ENCODE measurements at places on chromosomes 1 and 21. TPM values are rescaled to one million over a fixed set of nuclear protein-coding genes. Genes with fewer than 3 reads are reported as not detected.

Gene SIK1
- total RNA-seq = 54.8 TPM

Gene HSD11B1
- total RNA-seq = not detected

Gene CENPF
- total RNA-seq = 4.8 TPM

DNA sequence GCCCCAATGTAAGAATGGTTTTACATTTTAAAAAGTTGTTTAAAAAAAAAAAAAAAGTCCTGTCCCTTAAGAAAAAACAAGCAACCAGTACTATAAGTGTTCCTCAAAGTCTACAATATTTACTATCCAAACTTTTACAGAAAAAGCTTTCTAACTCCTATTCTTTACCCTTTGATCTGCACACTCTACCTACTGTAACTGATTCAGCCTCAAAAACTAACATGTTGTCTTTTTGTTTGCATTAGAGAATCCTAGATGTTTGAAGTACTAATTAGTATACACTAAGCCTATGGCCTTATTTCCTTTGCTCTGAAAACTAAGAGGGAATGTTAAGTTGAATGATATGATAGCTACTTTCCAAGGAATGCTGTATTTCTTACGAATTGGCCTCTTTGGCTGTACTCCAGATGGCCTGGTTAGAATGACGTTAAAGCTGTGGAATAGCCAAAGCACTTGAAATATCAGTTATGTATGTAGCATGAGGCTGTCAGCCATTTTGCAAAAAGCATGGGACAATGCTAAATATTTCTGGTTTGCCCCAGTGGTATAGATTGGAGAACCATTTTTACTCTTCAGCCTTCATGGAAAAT is 234.8 kb downstream of the GPR52 start:
- H3K27ac ChIP-seq = no peak overlapping the region
- no peaks in the 10 kb centered on the region for H3K4me1 ChIP-seq
- H3K4me3 ChIP-seq = no peak overlapping the region
- no peaks in the 10 kb centered on the region for H3K27me3 ChIP-seq
- no peaks in the 10 kb centered on the region for H3K36me3 ChIP-seq

DNA sequence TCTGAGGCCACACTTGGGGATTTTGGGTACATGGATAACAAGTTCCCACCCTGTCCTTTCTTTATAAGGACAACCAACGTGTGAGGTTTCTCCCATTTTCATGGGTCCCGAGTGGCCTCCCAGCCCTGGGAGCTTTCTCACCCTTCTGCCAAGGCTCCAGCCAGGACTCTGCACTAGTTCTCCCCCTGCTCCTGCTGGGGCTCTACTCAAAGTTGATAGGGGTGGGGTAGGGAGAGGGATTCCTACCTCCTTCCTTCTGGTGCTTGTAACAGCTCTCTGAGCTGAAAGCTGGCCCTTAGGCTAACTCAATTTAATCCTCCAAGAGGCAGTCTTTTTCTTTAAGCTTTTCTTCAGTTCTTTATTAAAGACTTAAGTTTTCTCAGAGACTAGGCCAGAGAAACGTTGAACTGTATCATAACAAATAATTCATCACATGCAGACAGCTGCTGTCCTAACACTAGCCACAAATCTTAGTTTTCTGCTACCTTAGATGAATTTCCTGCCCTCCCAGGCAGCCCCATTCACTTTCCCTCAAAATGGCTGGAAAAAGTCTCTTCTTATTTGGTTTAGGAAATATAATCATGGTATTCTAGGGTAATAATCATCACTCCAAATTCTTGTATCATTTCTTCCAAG is 22.4 kb upstream of the DR1 start:
- no peaks in the 10 kb centered on the region for H3K36me3 ChIP-seq
- DNase-seq = no peak
- peak overlapping the region; percentile 68 for H3K27ac ChIP-seq
- peaks cover 24% of the 10 kb centered on the region for H3K4me1 ChIP-seq
- no peak overlapping the region for H3K4me3 ChIP-seq

DNA sequence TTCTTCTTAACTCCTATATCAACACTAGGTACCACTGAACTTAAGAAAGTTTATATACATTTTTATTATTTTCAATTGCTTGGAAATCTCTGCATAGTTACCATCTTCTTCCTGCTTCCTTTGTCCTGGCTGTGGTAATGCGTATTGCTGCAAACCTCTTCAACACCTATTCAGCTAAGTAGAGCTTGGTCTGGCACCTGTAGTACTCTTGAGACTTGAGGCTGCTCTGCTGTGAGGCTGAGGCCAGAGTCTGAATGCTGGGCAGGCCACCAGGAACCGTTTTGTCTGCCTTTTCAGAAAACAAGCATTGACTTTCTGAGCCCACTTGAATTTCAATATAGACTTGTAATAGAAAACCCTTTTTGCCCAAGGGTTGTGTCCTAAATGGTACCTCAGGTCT is 52.0 kb upstream of the RGS2 start:
- DNase-seq = no peak
- no peaks in the 10 kb centered on the region for H3K27me3 ChIP-seq
- no peak overlapping the region for H3K4me3 ChIP-seq
- H3K4me1 ChIP-seq = no peaks in the 10 kb centered on the region
- H3K36me3 ChIP-seq = no peaks in the 10 kb centered on the region

DNA sequence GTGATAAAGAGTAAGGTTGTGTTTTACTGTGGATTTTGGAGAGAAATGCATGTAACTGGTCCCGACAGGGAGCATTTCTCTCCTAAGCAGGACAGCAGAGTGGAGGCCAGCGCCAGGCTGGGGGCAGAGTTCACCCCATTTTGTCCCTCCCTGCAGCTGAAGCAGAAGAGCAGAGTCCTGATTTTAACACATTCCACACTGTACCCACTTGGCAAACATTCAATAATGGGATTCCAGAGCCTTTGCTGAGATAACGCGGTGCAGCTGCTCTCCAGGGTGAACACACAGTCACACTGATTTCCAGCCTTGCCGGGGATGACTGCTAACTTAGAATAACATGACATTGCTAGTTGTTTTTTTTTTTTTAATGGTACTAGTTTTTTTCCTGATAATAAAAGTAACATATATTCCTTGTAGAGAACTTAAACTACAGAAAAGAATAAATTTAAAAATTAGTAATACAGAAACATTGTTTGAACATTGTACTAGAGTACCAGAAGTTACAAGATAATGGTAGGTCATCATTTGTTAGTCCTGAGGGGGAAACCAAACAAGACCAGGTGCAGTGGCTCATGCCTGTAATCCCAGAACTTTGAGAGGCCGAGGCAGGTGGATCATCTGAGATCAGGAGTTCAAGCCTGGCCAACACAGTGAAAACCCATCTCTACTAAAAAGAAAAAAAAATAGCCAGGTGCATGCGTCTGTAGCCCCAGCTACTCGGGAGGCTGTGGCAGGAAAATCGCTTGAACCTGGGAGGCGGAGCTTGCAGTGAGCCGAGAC is 77.2 kb downstream of the SCCPDH start:
- no peak overlapping the region for H3K27ac ChIP-seq
- no peaks in the 10 kb centered on the region for H3K36me3 ChIP-seq
- no peaks in the 10 kb centered on the region for H3K4me1 ChIP-seq
- no peaks in the 10 kb centered on the region for H3K27me3 ChIP-seq
- H3K4me3 ChIP-seq = no peak overlapping the region
- DNase-seq = no peak

GRCh38 chr1:109818988-109819764 is 55.5 kb upstream of the EPS8L3 start:
- H3K36me3 ChIP-seq = no peaks in the 10 kb centered on the region
- no peaks in the 10 kb centered on the region for H3K27me3 ChIP-seq
- H3K4me3 ChIP-seq = no peak overlapping the region
- no peak for DNase-seq
- no peak overlapping the region for H3K27ac ChIP-seq

GRCh38 chr1:226762988-226763904 is 24.2 kb upstream of the ITPKB start:
- no peak overlapping the region for H3K27ac ChIP-seq
- H3K27me3 ChIP-seq = no peaks in the 10 kb centered on the region
- no peak for DNase-seq
- no peaks in the 10 kb centered on the region for H3K4me1 ChIP-seq
- H3K4me3 ChIP-seq = no peak overlapping the region

Measured in stomach (tissue), 19 donors.